ENCODE measurements at places on chromosomes 5 and 9.

DNA sequence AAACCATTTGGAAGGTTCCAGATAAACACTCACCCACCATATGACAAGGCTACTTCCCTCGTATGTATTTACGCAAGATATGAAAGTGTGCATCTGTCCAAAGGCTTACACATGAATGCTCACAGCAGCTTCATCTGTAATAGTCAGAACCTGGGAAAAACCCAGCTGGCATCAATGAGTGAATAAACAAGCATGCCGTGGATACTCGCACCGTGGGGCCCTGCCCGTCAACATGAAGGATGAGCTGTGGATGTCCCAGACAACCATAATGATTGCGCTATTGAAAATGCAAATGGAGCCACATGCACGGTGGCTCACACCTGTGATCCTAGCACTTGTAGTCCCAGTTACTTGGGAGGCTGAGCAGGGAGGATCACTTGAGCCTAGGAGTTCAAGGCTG lies 60.6 kb upstream of the FCN1 start:
- DNase-seq = no peak

GRCh38 chr9:108569624-108570023 lies 286.2 kb downstream of the ACTL7B start:
- DNase-seq = no peak

DNA sequence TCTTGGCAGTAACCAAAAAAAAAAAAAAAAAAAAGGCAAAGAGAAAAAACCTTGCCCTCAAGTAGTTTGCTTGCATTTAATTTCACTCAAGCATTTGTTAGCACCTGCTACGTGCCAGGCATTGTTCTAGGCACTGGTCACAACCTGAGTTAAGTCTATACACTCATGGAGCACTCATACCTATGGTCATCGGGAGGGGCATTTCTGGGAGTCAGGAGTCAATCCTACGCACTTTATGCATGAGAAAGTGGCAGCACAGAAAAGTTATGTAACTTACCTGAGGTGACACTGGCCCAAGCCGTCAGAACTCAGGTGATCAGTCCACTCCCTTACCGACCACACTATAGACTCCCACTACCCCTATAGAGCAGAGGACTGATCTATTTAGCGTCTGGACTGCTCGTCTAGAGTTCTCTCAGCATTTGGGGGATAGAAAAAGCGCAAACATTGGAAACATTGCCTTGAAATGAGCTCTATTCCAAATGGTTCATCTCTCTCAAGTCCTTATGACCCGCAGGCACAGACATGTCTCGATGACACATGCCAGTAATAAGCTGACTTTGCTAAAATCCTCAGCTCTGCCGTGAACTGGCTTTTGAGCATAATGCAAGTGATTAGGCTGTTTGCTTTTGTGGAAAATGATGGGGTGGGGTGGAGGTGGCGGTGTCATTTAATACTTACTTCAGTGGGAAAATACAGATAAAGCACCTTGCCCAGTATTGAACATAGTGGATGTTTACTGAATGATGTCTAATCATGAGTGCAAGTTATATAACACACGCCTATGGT lies 160.2 kb downstream of the ARHGEF28 start:
- DNase-seq = no peak

- DNase-seq = no peak
Measured at GRCh38 chr9:113999256-114000062, 78.6 kb downstream of the AMBP start.

GRCh38 chr5:178206166-178207101 lies 2.1 kb downstream of the HNRNPAB start:
- no peak for DNase-seq

GRCh38 chr5:55236800-55237199 lies 3.4 kb upstream of the CCNO start:
- no peak for DNase-seq

DNA sequence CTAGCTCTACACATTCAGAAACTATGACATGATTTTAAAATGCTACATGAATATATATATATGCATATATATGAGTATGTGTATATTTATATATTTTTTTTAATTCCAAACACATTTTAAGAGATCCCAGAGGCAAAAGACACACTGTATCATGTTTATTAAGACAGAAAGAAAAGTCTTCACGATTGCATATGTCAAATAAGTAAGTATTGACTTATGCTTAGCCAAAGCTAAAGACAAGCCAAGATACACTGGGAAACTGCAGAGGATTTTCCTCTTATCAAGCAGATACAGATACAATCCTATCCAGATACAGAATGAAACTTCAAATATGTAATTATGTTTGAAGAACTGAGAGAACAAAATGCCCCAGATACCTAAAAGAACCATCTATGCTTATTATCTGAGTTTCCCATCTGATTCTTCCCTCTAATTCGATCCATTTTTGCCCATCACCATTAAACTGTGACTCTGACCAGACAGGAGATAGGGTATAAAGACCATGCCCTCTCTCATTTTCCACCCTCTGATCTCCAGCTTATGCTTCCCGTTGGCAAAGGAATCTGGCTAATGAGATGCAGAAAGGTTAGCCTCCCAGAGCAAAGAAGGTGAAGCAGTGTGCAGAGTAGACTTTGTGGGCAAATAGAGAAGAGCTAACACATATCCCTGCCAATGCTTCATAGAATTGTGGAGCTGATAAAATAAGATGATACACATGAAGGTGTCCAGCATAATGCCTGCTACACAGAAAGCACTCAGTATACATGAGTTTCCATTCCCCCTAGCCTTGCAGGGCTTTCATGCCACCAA lies 131.0 kb upstream of the TARS1 start:
- no peak for DNase-seq

GRCh38 chr9:104858271-104858670 lies 69.7 kb downstream of the ABCA1 start:
- no peak for DNase-seq

- no peak for DNase-seq
Measured at GRCh38 chr5:156680831-156681230, 169.3 kb upstream of the PPP1R2B start.

GRCh38 chr5:117547192-117547591 lies 972.6 kb upstream of the SEMA6A start:
- DNase-seq = no peak

- DNase-seq = no peak
Measured at GRCh38 chr5:119264186-119264585, 91.6 kb upstream of the TNFAIP8 start.

GRCh38 chr5:163089230-163089629 lies 348.2 kb upstream of the CCNG1 start:
- DNase-seq = no peak
